ENCODE measurements at places on chromosomes 16 and 17. TPM values are rescaled to one million over a fixed set of nuclear protein-coding genes. Genes with fewer than 3 reads are reported as not detected.
A peak's percentile ranks its signal among the peaks of the same experiment; 100 is the strongest.

Gene MLKL
- 28.5 TPM for total RNA-seq

Gene CEMP1
- total RNA-seq: not detected

DNA sequence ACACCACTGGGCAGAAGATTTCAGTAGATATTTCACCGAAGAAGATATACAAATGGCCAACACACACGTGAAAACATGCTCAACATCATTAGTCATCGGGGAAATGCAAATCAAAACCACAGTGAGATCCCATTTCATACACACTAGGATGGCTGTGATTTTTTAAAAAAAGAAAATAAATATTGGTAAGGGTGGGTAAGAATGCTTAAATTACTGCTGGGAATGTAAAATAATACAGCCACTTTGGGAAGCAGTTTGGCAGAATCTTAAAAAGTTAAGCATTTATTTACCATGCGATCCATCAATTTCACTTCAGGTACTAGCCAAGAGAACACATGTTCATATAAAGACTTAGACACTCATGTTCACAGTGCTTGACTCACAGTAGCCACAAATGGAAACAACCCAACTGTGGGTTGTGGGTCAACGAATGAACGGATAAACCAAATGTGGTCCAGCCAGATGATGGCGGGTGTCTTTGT lies 6.5 kb upstream of the C16orf74 start:
- DNase-seq: peak; percentile 58

- DNase-seq: peak; percentile 70
Observed at GRCh38 chr16:81457326-81458133, 12.9 kb downstream of the CMIP start.

Gene CALCOCO2
- total RNA-seq: 24.8 TPM

Gene CHST6
- 0.03 TPM for total RNA-seq

Gene IRF8
- 5.4 TPM for total RNA-seq

GRCh38 chr17:78817123-78817522 lies 23.5 kb downstream of the USP36 start:
- no peak for DNase-seq

DNA sequence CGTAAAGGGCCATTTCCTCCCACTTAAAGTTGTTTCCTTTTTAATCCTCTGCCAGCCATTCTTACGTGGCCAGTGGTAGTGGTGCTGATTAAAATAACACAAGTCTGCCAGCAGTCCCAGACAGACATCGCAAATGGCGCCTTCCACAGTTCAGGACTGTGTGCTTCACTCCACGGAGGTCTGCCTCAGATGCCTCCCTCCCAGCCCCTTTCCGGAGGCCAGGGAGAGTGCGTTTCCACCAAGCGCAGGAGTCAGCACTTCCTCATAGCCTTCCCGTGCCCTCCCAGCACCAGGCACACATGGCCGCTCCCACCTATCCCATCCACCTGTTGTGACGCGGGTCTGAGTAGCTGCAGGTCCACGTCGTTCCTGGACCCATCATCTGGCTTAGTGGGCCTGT lies 205.6 kb downstream of the RPTOR start:
- no peak for DNase-seq

Gene DNASE1L2
- not detected for total RNA-seq

GRCh38 chr16:11670171-11671131 lies 2.2 kb downstream of the SNN start:
- DNase-seq: no peak

DNA sequence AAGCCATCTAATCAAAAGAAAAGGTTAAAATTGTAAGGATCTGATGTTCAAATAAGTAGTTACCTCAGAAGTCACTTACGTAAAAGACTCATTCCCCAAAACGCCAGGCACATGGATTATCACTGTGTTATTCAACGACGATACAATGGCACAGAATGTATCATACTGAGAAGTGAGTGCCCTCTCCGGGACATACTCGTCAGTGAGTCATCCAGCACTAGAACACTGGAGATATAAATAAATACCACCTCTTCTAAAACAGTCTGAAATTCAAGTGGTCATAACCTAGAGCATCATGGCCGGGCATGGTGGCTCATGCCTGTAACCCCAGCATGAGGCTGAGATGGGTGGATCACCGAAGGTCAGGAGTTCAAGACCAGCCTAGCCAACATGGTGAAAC lies 24.9 kb downstream of the USP31 start:
- peak; percentile 55 for DNase-seq

Gene NTN1
- total RNA-seq: 11.9 TPM

DNA sequence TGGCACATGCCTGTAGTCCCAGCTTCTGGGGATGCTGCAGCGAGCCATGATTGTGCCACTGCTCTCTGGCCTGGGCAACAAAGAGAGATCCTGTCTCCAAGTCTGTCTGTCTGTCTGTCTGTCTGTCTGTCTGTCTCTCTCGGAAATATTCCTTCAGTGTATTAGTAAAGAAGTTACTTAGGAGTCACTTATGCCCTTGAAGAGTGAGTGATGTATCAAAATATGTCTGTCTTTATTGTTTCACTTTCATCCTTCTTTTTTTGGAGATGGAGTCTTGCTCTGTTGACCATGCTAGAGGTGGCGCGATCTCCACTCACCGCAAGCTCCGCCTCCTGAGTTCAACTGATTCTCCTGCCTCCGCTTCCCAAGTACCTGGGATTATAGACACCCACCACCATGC lies 410.5 kb downstream of the WWOX start:
- DNase-seq: no peak

GRCh38 chr17:60600490-60601446 lies 775 bp downstream of the PPM1D start:
- DNase-seq: peak; percentile 76

DNA sequence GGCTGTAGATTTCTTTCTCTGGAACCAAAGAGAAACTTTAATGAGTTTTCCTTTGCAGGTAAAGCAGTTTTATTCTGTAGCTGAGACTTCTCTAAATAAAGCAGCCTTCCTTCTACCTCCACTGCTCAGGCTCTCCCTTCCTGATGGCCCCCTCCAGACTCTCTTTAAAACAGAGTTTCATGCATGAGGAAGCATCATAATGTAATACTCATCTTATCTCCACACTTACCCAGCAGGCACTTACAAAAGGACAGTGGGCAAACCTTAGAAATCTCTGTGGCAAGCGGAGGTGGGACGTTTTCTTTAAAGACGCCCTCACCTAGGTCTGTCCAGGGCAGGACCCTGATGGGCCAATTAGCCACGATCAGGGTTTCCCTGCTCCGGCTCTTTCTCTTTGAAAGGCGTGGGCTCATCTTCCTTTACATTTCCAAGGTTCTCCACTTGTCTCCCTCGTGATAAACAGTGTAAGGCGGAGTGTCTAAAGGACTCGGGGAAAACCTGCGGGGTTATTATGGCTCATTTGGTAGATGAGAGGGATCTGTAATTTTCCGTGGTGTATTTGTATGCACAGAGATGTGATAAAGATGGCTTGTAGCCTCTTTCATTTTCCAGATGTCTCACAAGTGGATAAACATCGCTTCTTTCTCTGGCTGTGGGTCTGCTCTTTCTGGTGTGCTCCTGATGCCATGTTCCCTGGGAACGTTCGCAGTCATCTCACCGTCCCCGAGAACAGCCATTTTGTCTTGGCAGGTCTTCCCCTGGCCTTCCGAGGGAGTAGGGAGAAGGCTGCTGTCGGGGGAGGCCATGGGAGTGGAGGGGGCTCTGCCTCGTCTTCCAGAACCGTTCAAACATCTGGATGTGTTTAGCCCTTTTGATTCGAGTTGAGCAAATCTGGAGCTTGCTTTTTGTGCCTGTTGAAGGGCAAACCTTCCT lies 239.0 kb downstream of the CCDC182 start:
- no peak for DNase-seq

Gene ZNF668
- total RNA-seq: 16.1 TPM

Gene CACNG1
- not detected for total RNA-seq

Gene TCAP
- not detected for total RNA-seq

DNA sequence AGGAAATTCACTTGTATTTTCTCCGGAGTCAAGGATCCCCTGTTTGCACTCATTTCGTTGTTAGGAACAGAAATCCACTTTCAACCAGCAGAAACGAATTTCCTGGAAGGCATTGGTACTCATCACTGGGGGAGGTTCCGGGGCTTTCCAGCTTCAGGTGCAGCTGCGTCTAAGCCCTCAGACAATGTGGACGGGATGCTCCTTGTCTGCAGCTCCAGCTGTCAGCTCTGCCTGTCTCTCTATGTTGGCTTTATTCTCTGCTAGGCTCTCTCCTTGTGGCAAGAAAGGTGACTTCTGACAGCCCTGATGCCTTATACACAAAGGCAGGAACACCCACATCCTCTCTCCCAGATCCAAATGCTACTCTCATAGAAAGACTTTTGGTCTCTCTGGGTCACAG lies 183.9 kb upstream of the HSBP1 start:
- DNase-seq: no peak

DNA sequence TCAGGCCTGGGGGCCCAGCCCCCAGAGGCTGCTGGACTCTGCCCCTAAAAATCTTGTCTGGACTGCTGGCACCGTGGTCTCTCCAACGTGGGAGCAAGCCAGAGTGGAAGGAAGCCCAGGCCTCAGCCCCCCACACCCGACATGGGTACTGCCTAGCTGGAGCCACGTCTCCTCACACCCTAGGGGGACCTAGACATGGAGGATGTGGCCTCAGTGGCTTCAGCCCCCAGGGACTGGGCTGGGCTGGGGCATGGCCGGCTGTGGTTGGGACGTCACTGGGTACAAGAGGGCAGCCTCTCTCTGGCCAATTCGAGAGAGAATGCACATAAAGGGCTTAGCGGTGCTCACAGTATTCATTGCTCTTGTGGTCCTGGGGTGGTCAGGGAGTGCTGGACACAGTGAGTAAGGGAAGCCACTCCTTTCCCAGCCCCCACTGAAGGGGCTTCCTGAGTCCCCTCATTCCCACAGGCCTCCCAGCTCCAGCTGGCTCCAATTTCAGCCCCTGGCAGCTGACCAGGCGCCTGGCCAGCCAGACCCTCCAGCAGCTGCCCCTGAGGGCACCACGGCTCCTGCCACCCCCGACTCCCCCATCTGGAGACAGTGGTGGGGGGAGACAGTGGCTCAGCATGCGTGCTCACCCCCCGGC lies 1.1 kb downstream of the CDH15 start:
- no peak for DNase-seq

- no peak for DNase-seq
Observed at GRCh38 chr16:68324780-68325357, 14.1 kb downstream of the PRMT7 start.

Gene PTX4
- not detected for total RNA-seq

DNA sequence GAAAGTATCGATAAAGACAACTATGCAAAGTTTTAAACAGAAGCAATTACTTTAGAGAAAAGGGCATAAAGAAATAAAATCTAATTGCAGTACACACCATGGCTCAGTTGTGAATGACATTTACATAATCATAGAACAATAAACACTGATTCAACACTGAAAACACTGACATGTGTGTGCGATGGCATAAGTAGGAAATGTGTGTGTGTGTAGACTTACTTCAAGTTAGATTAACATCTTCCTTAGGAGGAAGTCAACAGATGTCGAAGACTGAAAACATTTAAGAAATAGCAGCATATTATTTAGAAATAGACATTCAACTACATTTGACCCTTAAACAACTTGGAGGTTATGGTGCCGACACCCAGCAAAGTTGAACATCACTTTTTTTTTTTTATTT lies 172.4 kb downstream of the STX8 start:
- DNase-seq: no peak

DNA sequence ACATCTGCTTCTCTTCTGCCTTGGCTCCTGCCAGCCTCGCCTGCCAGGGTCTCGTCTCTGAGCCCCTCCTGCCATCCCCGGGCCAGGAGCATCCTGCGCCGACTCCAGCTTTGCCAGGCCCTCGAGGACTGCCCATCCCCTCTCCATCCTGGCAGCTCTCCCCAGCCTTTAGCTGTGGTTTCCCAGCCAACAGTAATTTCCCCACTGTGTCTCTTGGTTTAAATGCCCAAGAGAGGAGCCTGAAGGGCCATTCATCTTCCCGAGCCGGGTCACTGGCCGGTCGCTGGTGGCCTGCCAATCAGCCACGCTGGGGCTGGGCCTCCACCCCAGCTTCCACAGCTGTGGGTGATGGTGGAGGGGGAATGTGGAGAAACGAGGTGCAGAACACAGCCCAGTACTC lies 47.8 kb downstream of the MRC2 start:
- no peak for DNase-seq

DNA sequence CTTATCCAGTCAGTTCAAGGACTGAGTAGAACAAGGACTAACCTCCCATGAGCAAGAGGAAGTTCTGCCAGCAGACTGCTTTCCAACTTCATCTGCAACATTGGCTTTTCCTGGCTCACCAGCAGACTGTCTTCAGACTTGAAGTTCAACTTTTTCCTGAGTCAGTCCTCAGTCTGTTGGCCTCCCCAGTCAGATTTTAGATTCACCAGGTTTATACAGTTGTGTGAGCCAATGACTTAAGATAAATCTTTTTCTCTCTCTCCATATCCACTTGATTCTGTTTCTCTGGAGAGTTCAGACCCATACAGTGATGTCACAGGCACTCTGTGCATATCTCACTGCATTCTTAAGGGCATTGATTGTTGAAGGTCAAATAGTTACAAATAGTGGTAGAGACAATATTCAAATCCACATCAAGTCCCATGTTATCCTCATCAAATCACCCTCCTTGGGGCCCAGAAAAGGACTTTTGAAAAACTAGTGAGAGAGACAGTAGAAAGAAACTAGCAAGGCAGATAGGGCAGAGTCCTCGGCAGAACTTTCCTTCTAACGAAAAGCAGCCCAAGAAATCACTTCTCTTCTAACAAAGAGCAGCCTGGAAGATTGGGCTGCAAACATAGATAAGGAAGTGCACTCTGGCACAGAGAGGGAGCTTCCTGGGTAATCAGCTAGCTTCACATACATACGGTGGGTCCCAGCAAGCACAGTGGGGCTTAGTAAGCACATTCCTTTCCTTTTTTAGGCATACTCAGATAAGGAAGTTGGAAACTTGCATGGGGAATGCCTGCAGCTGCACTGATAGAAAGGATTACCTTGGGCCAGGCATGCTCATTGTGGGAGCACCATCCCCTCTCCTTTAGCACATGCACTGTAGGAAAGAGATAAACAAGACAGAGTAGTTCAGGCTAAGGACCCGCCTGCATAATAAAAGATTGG lies 132.3 kb upstream of the FAM20A start:
- DNase-seq: no peak

Gene TRIM65
- 30.9 TPM for total RNA-seq

All from Caki2 (cell line).